SHP77 treated with DMSO at 0.1 percent for 48 hours (cell line): ENCODE measurements at places on chromosomes 2 and 18.

DNA sequence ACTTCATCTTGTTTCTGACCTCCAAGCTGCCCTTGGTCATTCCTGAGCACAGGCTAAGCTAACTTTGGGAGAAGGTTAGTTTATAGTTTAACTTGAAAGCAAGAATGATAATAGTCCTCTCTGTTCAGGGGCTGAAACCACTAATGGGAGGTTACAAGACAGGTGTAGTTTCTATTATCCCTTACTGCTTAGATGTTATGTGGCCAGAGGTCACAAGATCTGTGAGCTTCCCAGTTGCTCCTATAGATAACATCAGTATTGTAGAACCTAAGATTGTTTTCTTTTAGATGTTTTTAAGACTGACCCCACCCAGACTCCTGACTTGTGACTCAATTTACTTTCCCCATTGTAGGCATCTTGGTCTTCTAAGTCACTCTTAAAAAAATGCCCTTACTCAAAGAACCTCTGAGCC is 94.8 kb upstream of the LPIN2 start:
- DNase-seq, result no peak

- DNase-seq, result no peak
Measured at GRCh38 chr2:172819943-172820342, 84.3 kb downstream of the RAPGEF4 start.

DNA sequence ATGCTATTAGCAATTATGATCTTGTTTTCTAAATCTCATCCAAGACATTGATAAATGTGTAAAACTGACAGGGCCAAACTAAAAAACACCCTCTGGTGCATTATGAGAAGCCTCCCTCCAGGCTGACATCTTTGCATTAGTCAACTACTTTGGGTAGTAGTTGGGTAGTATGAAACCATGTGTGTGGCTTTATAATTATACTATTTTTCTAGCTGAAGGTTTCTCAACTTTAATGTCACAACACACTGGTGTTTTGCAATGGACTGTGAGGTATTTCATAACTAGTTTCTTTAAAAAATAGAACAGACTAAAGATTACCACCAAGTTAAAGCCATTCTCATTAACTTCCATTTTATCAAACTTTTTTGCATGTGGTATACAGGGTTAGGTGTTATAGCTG is 73.1 kb upstream of the RBMS1 start:
- DNase-seq, result no peak

DNA sequence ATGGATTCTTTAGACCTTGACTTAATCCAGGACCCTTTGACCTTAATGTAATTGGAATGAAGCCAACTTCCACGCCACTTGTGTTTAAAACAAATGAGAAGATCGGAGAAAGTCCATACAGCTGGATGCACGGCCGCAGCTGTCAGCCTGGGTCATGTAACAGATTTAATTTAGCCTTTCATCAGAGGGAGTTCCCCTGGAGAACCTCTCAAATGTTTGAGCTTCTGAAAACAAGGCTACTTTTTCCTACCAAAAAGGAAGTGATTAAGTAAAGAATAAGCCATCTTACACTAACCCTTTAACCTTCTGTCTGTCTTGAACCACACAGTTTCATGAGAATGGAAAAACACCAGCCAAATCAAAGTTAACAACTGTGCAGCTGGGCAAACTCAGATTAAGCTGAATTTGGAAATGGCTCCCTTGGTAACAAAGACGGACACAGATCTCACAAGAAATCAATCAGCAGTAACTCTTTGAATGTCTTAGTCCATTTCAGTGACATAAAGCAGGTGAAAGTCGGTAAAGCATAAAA is 103.6 kb downstream of the DOCK10 start:
- peak; percentile 49 for DNase-seq

GRCh38 chr2:230475143-230475542 is 59.1 kb downstream of the SP100 start:
- no peak for DNase-seq

GRCh38 chr2:240348522-240348921 is 86.9 kb upstream of the GPC1 start:
- no peak for DNase-seq

DNA sequence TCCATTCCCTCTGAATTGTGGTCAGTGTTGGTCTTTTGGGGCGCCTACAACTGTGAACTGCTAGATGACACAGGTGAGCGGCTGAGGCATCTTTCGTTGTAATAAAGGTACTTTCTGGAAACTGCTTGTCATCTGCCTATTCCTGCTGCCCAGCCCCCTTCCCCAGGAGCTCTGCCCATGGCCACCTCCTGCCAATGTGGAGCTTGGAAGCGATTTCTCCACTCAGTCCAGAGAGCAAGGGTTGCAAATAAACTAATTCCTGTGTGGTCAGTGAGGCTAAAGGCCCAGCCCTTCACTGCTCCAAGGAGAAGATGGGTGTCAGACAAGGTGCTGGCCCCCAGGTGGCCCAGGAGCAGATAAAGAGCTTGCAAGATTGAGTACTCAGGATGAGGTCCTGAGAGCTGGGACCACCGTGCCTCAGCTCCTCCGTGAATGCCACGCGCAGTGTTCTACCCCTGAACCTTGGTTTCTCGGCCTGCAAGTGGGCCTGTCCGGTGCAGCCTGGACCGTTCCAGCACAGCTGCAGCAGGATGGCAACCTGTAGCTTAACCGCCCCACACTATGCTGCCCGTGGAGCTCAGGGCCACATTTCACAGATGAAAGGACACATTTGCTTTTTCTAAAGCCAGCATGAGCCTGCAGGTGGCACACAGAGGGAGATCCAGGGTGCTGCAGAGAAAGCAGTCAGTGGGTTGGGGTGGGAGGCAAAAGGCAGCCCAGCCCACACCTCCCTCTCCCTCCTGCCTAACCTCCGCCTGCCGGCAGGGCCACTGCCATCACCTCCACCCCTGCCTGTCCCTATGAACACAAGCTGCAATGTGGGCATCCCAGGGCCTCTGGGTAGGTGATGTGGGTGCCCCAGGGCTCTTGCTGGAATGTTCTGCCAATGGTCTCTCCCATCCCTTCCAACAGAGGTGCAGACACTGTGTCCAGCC is 78.7 kb upstream of the OTOF start:
- no peak for DNase-seq

DNA sequence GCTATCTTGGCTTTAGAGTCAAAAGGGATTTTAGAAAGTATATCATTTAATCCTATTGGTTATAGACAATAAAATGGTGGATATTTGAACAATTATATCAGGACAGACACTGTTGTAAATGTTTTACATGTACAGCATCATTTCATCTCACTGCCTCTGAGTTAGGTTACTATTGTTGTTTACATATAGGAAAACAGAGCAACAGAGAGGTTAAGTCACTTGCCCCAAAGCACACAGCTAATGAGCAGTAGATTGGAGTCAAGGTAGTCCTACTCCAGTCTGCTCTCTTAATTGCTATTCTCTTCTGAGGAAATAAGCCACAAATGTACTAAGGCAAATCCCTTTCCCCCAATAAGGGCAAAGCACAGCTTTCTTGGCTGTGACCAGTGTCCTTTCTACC is 142.9 kb downstream of the MTX2 start:
- DNase-seq, result no peak

DNA sequence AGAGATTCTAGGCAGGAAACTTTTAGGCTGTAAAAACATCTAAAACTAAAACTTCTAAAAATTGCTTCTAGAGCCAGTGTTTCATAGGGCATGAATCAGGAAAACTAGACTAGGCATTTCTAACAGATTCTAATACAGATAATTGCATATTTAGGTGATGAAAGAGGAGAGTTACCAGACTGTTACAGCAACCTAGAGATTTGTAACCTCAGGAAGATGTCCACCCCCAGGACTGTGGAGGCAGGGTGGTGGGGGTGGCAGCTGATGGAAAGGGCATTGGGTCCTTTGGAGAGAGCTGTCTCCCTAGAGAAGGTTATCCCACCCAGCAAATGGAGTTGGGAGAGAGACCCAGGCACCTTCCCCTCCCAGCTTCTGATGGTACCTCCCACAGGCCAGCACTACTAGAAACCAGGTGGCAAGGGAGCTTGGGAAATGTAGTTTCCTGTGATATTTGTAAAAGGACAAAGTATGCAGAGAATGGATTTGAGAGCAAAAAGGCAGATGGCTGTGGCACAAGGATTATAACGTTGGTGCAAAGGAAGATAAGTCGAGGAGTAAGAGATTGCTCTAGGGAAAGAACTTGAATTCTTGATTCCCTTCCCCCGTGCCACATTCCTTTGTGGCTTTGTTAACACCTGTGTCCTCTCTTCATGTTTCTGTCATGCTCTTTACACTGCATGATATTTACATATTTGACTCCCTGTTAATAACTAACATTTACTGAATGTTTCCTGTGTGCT is 75.6 kb upstream of the MGAT5 start:
- no peak for DNase-seq

DNA sequence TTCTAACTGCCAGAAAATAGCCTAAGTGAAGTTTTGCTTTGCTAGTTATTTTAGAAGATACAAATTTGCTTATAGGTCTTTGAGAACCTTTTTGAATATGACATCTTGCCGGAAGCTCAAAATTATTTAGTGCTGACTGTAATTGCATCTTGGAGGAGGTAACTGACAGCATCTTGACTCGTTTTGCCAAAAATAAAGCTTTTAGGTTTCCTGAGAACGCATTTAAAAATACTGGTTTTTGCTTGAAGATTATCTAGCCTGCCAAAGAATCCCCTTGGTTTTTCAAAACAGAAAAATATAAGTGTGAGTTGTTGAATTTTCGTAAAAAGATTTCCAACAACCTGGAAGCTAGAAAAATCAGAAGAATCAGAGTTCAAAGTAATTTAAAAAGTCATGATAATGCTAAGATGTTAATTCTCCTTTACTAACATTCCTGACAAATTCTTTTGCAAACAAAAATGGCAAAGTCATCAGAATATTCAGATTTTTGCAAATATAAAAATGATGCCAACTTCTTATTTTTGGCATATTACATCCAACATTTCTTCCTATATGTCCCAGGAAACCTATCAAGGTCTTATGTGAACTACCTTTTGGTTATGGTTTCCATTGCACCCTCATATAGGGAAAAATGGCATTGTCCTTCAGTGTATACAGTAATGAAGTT is 178.0 kb upstream of the SLC8A1 start:
- no peak for DNase-seq

- DNase-seq, result no peak
Measured at GRCh38 chr2:183998041-183998796, 600.1 kb upstream of the ZNF804A start.

DNA sequence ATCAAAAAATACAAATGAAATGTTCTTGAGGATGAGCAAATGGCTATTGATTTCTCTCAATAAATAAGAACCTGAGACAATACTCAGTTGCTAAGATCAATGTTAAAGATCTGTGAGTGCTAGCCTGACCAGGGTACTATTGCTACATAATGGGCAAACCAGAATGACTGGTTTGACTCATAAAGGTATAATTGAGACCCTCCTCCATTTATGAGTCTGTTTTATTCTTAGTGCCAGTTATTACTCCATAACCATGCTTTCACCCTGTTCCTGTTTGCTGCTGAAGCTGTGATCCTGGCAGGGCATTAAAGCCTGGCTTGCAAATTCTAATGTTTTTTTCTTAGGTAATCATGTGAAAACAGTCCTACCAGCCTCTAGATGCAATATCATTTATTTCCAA is 56.6 kb upstream of the PPM1B start:
- DNase-seq, result no peak

GRCh38 chr18:74499633-74500032 is 3.5 kb downstream of the CNDP2 start:
- no peak for DNase-seq

DNA sequence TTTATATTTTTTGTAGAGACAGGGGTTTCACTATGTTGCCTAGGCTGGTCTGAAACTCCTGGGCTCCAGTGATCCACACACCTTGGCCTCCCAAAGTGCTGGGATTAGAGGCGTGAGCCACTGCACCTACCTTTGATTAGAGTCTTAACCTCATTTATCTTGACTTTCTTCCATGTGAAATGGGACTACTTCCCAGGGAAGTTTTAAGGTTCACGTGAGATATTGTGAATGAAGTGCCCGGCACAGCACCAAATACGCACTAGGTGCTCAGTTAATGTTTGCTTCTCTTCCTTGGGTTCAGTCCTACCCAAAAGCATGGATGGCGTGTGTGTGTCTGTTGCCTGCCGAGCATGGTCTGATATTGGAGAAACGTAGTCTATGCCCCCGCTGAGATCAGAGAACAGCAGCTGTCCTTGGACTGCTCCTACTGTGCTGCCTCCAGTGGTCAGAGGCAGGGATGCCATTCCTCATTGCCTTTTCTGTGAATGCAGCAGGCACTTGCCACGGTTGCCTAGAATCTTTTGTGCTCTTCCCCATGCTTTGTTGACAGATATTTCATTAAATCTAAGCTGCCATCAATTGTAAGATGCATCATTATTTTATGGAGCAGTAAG is 12.3 kb upstream of the TFCP2L1 start:
- peak; percentile 66 for DNase-seq

DNA sequence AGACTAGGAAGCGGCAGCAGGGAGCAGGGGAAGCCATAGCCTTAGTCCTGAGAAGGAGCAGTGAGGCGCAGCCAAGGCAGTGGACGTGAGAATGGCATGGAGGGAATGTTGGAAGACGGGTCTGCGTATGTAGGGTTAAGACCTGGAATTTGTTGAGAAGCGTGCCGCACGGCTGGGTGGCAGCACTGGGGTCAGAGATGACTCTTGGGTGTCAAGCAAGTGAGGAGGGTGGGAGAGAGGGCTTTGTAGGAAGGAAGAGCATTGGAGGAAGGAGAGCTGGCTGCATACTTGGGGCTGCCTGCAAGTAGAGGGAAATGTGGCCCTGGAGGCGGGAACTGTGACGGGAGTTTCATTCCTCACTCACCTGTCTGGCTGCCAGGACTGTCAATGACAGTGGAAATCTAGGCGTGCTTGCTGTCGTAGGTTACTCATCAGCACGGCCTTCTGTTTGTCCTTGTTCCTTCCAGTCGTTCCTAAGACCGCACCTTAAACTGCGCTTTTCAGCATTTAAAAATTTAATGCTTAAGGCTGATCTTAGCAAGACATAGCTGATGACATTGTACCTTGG is 108.0 kb downstream of the ITGB1BP1 start:
- no peak for DNase-seq

DNA sequence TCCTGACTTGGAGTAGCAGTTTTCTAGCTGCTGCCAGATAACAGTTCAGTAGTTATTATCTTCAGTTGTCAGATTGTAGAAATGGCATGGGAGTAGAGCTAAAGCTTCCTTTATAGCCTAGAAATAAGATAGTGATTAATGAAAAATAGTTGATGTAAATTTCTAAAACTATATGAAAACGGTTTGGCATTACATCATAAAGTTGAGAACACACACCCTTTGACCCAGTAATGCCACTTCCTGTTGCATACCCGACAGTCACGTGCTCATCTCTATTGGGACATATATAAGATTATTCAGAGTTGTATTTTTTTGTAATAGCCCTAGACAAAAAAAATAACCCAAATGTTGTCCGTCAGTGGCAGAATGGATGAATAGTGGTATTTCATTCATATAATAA is 39.4 kb upstream of the ASB1 start:
- DNase-seq, result no peak

- DNase-seq, result no peak
Measured at GRCh38 chr2:241885291-241885945, 15.9 kb downstream of the RTP5 start.

DNA sequence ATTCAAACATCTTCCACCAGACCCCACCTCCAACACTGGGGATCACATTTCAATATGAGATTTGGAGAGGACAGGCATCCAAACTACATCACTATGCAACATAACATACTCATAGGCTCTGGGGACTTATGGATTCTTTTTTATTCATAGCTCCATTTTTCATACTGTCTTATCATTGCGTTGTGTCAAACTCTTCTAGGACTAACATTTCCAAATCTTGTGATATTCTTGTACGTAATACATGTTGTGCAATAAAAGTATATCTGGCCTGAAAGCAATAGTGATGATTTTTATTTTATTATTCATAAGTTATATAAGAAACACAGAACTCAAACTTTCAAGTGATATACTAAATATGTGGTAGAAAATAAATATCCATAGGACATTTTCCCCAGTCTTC is 60.6 kb upstream of the ACTR3 start:
- no peak for DNase-seq
